Lung (tissue), 17 donors: ENCODE measurements at places on chromosomes 16 and 17.

DNA sequence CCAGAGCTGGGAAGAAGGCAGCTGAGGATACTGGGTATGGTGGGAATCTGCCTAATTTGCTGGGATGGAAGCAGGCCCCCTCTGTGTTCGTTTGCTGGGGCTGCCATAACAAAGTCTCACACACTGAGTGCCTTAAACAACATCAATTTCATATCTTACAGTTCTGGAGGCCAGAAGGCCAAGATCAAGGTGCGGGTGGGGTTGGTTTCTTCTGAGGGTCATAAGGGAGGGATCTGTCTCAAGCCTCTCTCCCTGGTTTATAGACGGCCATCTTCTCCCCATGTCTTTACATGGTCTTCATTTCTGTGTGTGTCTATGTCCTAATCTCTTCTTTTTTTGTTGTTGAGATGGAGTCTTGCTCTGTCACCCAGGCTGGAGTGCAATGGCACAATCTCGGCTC, 35.8 kb downstream of the GDE1 start:
- DNase-seq: no peak

DNA sequence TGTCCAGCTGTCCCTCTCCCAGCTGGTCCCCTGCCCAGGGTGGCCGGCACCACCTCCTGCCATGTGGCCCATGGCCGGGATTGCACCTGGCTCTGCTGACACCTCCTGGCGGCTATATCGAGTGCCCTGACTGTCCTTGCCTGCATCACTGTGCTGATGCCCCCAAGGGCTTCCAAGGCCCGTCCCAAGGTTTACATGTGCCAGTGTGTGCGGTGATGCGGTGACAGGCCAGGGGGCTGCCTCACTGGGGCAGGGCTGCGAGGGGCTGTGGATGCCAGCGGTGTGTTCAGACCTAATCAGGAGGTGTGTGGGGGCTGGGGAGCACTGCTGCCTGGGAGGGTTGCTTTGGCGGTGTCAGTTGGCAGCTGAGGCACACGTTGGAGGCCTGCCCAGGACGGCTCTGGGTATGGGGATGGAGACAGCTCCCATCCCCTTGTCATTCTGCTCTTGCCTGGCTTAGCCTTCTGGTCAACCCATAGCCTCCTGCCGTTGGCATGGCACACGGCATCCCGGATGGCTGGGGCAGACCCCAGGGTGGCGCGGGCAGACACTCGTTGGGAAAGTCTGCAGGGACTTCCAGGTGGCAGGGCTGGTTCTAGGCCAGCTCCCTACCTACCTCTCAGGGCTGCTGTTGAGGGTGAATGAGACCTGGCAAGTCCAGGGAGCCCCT, 5.5 kb downstream of the MAP2K3 start:
- DNase-seq: no peak

- no peak for DNase-seq
Observed at GRCh38 chr17:65696739-65697394, 135.4 kb upstream of the AXIN2 start.

GRCh38 chr17:44967907-44968224, 237 bp downstream of the C1QL1 start:
- DNase-seq: no peak

GRCh38 chr17:45333702-45334092, 16.9 kb upstream of the MAP3K14 start:
- no peak for DNase-seq

- peak; percentile 39 for DNase-seq
Observed at GRCh38 chr16:51155820-51156806, 5.0 kb upstream of the SALL1 start.

- DNase-seq: no peak
Observed at GRCh38 chr16:68388124-68388523, 60.2 kb downstream of the SMPD3 start.

DNA sequence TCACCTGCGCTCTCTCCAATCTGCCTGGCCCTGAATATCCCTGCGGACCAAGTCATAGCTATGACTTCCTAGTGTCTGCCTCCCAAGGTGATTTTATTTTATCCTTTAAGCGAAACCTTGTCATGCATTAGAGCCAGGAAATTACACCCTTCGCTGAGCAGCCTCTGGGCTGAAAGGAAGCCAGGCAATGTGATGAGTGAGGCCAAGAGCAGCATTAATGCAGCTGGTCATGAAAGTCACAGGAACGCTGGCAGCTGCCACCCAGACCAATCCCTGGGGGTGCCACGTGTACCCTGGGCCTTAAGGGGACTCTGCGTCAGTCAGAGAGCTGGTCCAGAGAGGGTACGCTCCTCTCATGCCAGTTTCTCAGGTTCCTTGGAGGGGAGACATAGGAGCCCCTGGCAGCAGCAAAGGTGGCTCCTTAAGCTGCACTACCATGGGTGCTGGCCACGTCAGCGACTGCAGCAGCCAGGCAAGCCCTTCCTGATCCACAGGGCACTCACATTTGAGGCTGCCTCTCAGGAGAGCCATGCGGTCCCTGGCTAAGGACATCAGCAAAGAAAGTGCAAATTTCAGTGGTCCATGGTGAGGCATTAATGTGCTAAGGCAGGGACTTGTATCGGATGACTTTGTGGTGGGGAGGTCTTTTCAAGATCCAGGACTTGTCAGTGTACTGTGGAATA, 42.7 kb upstream of the WSCD1 start:
- no peak for DNase-seq

DNA sequence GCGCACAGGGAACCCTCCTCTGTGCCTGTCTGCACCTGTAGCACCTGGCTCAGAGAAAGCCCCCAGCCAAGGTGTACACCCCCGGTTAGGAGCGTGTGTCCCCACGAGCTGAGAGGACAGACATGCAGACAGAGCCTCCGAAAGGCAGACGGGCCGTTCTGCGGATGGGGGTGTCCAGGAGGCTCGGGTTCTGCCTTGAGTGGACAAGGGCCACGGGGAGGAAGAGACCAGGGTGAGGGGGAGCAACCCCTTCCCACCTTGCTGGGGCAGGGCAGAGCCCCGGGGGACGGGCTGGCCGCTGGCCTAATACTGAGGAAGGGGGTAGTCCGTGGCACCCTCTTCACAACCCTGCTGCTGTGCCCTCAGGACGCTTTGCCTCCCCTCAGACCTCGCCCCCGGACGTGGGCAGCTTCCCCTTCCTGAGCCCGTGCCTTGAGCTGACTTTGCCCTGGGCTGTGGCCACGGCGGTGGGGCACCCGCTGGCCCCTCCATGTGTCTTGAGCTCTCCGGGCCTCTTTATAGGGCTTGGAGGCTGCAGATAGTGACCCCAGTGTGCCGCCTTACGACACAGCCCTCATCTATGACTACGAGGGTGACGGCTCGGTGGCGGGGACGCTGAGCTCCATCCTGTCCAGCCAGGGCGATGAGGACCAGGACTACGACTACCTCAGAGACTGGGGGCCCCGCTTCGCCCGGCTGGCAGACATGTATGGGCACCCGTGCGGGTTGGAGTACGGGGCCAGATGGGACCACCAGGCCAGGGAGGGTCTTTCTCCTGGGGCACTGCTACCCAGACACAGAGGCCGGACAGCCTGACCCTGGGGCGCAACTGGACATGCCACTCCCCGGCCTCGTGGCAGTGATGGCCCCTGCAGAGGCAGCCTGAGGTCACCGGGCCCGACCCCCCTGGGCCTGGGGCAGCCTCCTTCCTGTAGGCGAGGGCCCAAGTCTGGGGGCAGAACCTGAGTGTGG, 5.7 kb downstream of the SLC22A31 start:
- no peak for DNase-seq

- DNase-seq: no peak
Observed at GRCh38 chr17:51230306-51230705, 29.5 kb downstream of the MBTD1 start.

GRCh38 chr16:70746708-70747424, 54.1 kb downstream of the VAC14 start:
- peak; percentile 51 for DNase-seq

GRCh38 chr16:84830765-84831384, 11.1 kb downstream of the CRISPLD2 start:
- no peak for DNase-seq

- DNase-seq: no peak
Observed at GRCh38 chr17:4116516-4116915, 26.3 kb downstream of the ZZEF1 start.

- no peak for DNase-seq
Observed at GRCh38 chr17:49944273-49944870, 24.6 kb upstream of the DLX4 start.

- DNase-seq: no peak
Observed at GRCh38 chr17:36687736-36688135, 86.4 kb downstream of the MRM1 start.

GRCh38 chr17:2120586-2121335, 65.9 kb downstream of the HIC1 start:
- no peak for DNase-seq
